ENCODE measurements at places on chromosomes 12 and 14. TPM values are rescaled to one million over a fixed set of nuclear protein-coding genes. Genes with fewer than 3 reads are reported as not detected.

GRCh38 chr12:132407451-132407961 lies 78.1 kb upstream of the GALNT9 start:
- no peak for DNase-seq

GRCh38 chr14:95155045-95155444 lies 2.3 kb downstream of the DICER1 start:
- no peak for DNase-seq

- DNase-seq: no peak
These were observed 8.0 kb downstream of the PLEKHG6 start for GRCh38 chr12:6318440-6318879.

DNA sequence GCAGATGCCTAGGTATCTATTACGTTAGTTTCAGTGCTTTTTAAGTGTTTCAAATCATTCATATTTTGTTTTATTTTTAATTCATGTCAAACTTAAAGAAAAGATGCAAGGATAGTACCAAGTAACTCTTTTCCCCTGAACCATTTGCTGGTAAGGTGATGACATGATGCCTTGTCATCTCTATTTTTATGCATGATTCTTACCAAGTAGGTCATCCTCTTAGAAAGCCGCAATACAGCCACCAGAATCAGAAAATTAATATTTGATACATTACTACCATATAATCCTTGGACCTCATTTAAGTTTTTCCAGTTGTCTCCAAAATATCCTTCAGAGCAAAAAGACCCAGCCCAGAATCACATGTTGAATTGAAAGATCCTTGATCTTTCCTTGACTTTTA lies 22.3 kb downstream of the ATP5MC2 start:
- DNase-seq: no peak

- DNase-seq: no peak
These were observed 4.2 kb downstream of the SCNN1A start for GRCh38 chr12:6370994-6371754.

GRCh38 chr12:117878605-117879004 lies 90.2 kb downstream of the KSR2 start:
- DNase-seq: no peak

- DNase-seq: no peak
These were observed 8.7 kb downstream of the GPR68 start for GRCh38 chr14:91235841-91236240.

DNA sequence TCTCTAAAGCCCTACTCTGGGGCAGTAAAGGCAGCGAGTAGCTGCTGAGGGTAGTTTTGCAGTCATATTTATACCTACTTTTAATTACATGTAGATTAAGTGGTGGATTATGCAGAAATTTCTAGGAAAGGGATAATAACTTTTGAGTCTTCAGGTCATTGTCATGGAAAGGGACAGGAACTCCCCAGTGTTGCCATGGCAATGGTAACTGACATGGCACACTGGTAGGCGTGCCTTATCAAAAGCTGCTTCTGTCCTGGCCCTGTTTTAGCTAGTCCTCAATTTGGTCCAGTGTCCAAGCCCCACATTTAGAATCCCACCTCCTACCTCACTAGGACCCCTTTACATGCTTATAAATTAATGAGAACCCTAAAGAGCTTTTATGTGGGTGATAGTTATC lies 303.1 kb downstream of the VRK1 start:
- DNase-seq: no peak

DNA sequence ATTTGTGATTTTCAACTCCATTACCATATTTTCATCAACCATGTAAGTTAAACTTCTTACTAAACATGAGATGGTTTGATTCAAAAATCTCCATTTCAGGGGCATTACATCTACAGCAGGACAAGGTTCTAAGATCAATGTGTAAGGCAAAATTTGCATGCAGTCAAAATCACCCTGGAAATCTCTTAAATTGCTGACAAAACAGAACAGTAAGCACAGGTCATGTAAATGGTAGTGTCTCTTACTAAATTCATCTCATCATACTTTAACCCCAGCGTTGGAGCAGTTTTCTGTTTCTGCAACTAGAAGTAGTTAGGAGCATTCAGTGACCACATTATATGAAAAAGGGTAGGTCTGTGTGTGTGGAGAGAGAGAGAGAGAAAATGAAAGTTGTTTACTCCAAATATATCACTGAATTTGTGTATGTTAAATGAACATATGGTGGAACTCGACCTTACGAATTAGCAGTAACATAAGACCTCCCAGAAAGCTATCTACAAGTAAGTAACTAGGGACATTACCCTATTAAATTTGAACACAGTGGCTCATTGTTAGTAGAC lies 227.5 kb downstream of the SSPN start:
- no peak for DNase-seq

- DNase-seq: no peak
These were observed 249.0 kb downstream of the DPF3 start for GRCh38 chr14:72644758-72645489.

DNA sequence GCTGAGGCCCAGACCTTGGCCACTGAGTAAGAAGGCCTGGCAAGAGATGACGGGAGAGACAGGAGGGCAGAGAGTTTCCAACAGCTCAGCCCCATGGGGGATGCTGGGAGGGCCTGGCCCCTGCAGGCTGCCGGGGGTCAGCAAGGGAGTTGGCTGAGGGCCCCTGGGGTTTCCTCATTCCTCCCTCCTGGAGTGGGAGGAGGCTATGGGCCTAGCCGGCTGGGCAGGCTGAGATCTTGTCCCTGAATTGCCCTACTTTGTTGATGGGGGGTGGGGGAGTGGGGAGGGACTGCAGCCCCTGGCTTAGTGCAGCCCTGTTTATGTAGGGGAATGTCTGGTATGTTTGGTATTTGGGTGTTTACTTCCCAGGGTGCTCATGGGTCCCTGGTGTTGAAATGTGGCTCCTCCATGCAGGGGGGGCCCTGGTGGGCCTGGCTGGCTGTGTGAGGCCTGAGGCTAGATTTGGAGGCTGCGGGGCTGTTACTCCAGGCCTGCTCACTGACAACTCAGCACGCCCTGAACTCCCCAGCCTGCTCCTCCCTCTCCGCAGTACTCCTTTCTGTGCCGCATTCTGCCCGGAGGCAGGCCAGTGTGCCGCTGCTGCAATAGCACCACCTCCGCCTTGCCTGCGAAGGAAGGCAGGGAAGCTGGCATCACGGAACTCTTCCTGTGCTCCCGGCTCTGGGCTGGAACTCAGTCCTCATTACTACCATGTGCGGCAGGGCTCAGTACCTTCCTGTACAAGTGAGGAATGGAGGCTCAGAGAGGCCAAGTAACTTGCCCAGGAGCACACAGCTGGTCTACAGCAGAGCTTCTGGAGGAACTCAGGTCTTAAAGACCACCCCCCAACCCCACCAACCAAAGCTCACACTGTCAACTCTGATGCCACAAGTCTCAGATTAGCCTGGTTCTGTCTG lies 25.3 kb downstream of the JDP2 start:
- DNase-seq: no peak

- no peak for DNase-seq
These were observed 117.5 kb downstream of the NPAS3 start for GRCh38 chr14:33056213-33056612.

Gene TAS2R9
- not detected for total RNA-seq

Gene TMEM63C
- 1.6 TPM for total RNA-seq

Gene PTMS
- 247 TPM for total RNA-seq

Gene TEX52
- total RNA-seq: 0.17 TPM

Gene DHRS2
- total RNA-seq: 1.6 TPM

Gene P3H3
- total RNA-seq: 3.5 TPM

Gene CCDC196
- total RNA-seq: not detected

Gene TAS2R7
- total RNA-seq: not detected

Gene CHFR
- 65.6 TPM for total RNA-seq
